ENCODE measurements at places on chromosomes 7 and 10. TPM values are rescaled to one million over a fixed set of nuclear protein-coding genes. Genes with fewer than 3 reads are reported as not detected.

DNA sequence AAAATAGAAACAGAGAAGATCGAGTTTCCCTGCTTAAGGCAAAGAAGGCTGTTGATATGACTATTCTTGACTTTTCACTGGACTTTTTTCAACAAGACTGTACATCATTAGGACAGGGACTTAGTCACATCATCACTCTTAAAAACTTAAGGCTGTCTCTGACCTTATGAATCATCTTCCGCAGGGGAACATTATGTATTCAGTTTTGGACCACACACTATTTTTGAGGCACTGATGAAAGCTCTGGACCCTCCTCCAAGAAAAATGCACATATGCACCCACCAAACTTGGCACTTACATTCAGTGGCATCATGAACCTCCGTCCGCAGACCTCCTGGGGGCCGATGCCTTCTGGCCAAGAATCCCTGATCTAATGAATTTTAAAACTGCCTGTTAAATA, 96.4 kb downstream of the CALD1 start:
- peaks cover 1% of the 10 kb centered on the region for H3K27me3 ChIP-seq
- no peak overlapping the region for H3K27ac ChIP-seq
- H3K36me3 ChIP-seq: no peaks in the 10 kb centered on the region
- DNase-seq: no peak
- no peaks in the 10 kb centered on the region for H3K4me1 ChIP-seq

GRCh38 chr10:69242852-69243212, 22.7 kb downstream of the HKDC1 start:
- peaks cover under 1% of the 10 kb centered on the region for H3K4me1 ChIP-seq
- no peaks in the 10 kb centered on the region for H3K36me3 ChIP-seq
- H3K4me3 ChIP-seq: no peak overlapping the region
- peaks cover 3% of the 10 kb centered on the region for H3K27me3 ChIP-seq
- no peak overlapping the region for H3K27ac ChIP-seq

DNA sequence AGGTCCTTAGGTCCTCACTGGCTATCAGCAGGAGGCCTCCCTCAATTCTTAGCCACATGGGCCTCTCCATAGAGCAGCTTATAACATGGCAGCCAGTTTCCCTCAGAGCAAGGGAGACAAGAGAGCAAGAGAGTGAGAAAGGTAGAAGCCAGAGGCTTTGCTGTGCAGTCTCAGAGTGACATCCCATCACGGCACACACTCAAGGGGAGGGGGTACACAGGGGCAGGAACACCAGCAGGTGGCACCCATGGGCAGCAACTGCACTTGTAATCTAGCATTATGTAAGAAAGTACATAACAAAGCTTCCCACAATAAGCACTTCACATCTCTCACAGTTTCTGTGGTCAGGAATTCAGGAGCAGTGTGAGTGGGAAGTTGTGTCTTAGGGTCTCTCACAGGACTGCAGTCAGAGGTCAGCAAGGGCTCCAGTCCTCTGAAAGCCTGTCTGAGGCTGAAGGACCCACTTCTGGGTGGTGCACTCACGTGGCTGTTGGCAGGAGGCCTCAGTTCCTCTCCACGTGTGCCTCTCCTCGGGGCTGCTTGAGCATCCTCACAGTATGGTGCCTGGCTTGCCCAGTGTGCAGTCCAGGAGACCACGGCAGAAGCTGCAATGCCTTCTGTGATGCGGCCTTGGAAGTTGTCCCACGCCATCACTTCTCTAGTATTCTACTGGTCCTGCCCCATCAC, 159.4 kb downstream of the OAT start:
- peak; percentile 8 for DNase-seq
- H3K36me3 ChIP-seq: no peaks in the 10 kb centered on the region
- H3K27me3 ChIP-seq: peaks cover 4% of the 10 kb centered on the region
- H3K4me1 ChIP-seq: no peaks in the 10 kb centered on the region

- no peaks in the 10 kb centered on the region for H3K4me1 ChIP-seq
- H3K27ac ChIP-seq: no peak overlapping the region
- H3K36me3 ChIP-seq: no peaks in the 10 kb centered on the region
- H3K4me3 ChIP-seq: no peak overlapping the region
- DNase-seq: no peak
These were observed 142.2 kb downstream of the EMX2 start for GRCh38 chr10:117684672-117685211.

DNA sequence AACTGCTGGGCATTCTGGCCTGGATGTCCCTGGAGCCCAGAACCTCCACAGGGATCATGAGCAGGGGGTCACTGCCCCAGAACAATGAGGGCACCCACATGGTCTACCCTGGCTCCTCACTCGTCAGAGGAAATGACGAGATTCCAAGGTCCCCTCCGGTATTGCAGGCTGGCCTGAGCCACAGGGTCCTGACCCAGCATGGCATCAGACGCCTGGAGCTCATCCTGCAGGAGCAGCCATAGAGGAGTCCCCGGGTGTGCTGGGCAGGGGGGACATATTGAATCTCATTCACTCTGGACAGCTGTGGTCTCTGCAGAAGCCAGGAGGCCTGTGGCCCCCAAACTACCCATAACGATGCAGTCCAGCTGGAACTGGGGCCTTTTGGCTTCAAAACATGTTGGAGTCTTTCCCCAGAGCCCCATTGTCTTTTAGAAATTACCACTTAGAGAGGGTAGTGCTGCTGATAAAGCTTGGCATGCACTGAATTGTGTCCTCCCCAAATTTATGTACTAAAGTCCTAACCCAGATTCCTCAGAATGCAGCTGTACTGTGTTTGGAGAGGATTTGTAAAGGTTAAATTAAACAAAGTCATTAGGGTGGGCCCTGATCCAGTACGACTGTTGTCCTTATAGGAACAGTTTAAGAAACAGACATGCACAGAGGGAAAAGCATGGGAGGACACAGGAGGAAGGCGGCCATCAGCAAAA, 27.7 kb downstream of the ANXA8 start:
- no peak for DNase-seq
- no peak overlapping the region for H3K27ac ChIP-seq
- H3K27me3 ChIP-seq: no peaks in the 10 kb centered on the region
- no peaks in the 10 kb centered on the region for H3K4me1 ChIP-seq
- H3K4me3 ChIP-seq: no peak overlapping the region

The FAM25G gene
- polyA plus RNA-seq: not detected

The RBP3 gene
- not detected for polyA plus RNA-seq

Data from immature natural killer cell (primary cell).